ENCODE measurements at places on chromosomes 5 and 9.
A peak's percentile ranks its signal among the peaks of the same experiment; 100 is the strongest.

DNA sequence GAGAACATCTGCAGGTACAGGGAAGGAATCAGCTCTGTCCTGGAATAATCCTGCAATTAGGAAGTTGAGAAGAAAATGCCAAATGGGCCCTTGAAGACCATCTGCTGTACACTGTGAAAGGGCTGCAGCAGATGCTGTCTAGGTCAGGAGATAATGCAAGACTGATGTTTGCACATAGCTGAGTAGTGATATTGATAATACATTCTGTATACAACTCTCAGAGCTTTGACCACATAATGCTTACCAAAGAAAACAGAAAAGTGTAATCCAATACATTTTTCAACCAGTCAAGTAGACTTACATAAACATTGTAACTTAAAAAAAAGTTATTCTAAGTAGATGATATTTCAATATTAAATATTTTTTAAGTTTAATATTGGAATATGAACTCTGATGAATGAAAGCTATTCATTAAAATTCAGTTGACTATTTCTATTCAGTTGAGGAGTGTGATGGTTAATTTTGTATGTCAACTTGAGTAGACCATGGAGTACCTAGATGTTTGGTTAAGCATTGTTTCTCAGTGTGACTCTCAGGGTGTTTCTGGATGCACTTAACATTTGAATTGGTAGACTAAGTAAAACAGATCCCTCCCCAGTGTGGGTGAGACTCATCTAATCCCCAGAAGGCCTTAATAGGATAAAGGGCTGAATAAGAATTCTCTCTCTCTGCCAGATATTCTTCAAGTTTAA lies 380.1 kb upstream of the PRR16 start:
- no peak for DNase-seq

DNA sequence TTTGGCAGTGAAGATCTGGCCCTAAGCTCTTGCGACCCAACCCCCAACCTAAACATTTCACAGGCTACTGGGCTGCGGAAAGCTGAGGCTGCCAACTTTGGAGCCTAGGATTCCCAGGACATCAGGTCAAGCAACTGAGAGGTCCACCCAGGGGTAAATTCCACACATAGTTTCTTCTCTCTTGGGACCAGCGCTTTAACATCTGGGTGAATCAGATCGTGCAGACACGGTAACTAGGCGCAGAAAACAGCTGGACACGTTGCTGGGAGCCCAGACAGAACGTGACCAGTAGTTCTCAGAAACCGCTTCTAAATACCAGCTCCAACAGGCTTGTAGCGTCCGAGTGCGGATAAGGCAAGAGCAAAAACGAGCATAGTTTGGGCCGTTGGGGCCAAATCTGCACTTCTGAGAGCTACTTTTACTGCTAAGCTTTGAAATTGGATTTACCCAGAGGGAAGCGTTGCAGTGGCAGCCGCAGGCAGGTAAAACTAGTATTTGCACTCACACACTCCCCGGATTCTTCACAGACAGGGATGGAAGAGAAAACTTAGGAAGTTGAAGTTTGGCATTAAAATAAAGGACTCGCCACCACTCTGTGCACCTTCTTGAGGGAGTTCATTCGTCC lies 11.8 kb downstream of the ITGA1 start:
- peak; percentile 77 for DNase-seq

DNA sequence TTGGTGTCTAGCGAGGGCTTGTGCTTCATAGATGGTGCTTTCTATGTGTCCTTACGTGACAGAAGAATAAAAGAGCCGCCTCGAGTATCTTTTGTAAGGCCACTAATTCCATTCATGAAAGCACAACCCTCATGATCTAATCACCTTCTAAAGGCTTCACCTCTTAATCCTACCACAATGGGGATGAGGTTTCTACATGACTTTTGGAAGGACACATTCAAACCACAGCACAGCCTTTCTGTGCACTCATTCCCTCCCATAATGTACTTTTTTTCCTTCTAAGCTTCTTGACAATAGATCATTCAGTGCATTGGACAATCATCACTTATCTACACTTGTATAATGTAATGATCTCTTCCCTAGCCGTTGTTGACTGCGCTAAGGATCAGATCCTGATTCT lies 774.8 kb downstream of the BRINP1 start:
- DNase-seq, result no peak

GRCh38 chr9:132739710-132740310 lies 69.5 kb downstream of the GTF3C4 start:
- DNase-seq, result no peak

GRCh38 chr5:66903218-66903617 lies 293.4 kb downstream of the CD180 start:
- DNase-seq, result no peak

- no peak for DNase-seq
These were observed 17.4 kb downstream of the KIF24 start for GRCh38 chr9:34311499-34312185.

All from astrocyte of the spinal cord (primary cell).